ENCODE measurements at places on chromosomes 4 and X.

- no peak for DNase-seq
- no peaks in the 10 kb centered on the region for H3K27me3 ChIP-seq
- no peak overlapping the region for H3K27ac ChIP-seq
- no peaks in the 10 kb centered on the region for H3K36me3 ChIP-seq
Observed at GRCh38 chr4:127249767-127250108, 383.0 kb upstream of the INTU start.

DNA sequence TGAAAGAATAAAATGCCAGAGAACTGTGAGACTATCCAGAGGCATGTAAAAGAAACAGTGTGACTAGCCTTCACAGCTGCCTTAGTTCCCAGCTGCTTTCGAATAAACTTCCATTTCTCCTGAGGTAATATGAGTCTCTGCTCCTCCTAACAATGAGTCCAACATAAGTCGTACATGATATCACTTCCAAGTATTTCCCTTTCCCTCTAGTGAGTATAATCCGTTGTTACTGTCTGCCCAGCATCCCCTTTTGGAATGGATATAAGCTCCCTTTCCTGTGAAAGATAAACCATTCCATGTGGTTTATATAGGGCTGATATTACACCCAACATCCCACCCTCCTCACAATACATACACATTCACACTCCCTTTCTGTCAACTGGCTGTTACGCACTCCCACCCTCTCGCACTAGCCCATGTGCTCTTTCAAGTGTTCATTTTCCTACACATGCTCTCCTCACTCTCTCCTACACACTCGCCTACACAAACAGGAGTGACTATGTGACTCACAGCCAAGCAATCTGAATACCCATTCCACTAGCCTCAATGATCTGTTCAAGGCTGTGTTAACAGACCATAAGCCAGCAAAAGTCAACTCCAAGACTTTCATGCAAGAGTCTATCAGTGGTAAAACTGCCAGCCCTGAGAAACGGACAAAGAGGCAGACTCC is 5.0 kb downstream of the NAF1 start:
- no peak overlapping the region for H3K27ac ChIP-seq
- no peak overlapping the region for H3K4me3 ChIP-seq
- H3K4me1 ChIP-seq, result no peaks in the 10 kb centered on the region
- no peaks in the 10 kb centered on the region for H3K27me3 ChIP-seq
- DNase-seq, result no peak

DNA sequence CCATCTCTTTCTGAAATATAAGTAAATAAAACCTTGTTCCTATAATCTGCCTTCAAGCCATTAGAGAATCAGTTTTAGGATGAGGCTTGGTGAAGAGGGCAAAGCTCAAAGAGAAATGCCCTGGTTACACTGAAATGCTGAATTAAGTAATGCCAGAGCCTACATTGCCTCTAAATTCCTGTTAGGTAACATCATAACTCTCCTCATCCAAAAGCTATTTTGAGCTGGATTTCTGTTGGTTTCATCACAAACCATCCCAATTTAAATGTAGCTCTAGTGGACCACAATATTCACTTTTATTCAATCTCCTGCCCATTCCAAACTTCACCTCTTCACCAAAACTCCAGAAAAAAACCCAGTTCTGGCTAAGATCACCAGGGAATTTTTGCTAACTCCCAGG is 1319.7 kb upstream of the TENM3 start:
- no peak overlapping the region for H3K4me3 ChIP-seq
- no peaks in the 10 kb centered on the region for H3K36me3 ChIP-seq
- peaks cover 4% of the 10 kb centered on the region for H3K4me1 ChIP-seq
- no peaks in the 10 kb centered on the region for H3K27me3 ChIP-seq
- DNase-seq, result no peak

- H3K36me3 ChIP-seq, result no peaks in the 10 kb centered on the region
- H3K27me3 ChIP-seq, result no peaks in the 10 kb centered on the region
- no peaks in the 10 kb centered on the region for H3K4me1 ChIP-seq
Observed at GRCh38 chrX:43002526-43003203, 224.7 kb upstream of the PPP1R2C start.

GRCh38 chrX:78997870-78998558 is 52.8 kb downstream of the P2RY10 start:
- H3K27ac ChIP-seq, result no peak overlapping the region
- no peaks in the 10 kb centered on the region for H3K27me3 ChIP-seq
- DNase-seq, result no peak
- no peaks in the 10 kb centered on the region for H3K4me1 ChIP-seq
